ENCODE measurements at places on chromosomes 3 and 15. TPM values are rescaled to one million over a fixed set of nuclear protein-coding genes. Genes with fewer than 3 reads are reported as not detected.

- H3K4me3 ChIP-seq = no peak overlapping the region
- H3K4me1 ChIP-seq = peaks cover 8% of the 10 kb centered on the region
- DNase-seq = no peak
- H3K36me3 ChIP-seq = no peaks in the 10 kb centered on the region
- H3K27me3 ChIP-seq = no peaks in the 10 kb centered on the region
- no peak overlapping the region for H3K27ac ChIP-seq
Observed at GRCh38 chr3:28151608-28152228, 89.7 kb upstream of the CMC1 start.

- no peak overlapping the region for H3K27ac ChIP-seq
- H3K4me1 ChIP-seq = no peaks in the 10 kb centered on the region
- no peaks in the 10 kb centered on the region for H3K27me3 ChIP-seq
Observed at GRCh38 chr3:151037746-151038477, 47.6 kb upstream of the MED12L start.

MORC1 gene
- 0.12 TPM for total RNA-seq

PARP3 gene
- 12.6 TPM for total RNA-seq

ROBO2 gene
- not detected for total RNA-seq

TMEM108 gene
- not detected for total RNA-seq

NECTIN3 gene
- total RNA-seq = 2.4 TPM

DNA sequence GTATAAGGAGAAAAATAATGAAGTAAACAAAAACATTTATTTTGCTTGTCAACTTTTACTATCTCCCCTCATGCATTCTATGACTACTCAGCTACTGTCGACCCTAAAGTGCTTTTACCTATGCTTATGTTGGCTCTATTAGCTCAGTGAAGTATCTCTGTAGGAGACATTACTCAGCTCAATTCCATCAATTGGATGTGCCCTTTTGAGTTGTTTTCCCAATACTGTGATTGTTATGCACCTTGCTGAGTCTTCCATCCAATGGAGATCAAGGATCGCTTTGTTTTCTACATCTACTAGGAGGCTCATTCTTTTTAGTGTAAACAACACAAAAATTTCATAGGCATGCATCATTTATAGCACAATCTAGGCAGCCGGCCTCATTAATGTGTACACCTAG is 403.8 kb upstream of the ARL6 start:
- H3K27ac ChIP-seq = no peak overlapping the region
- no peaks in the 10 kb centered on the region for H3K4me1 ChIP-seq
- H3K27me3 ChIP-seq = no peaks in the 10 kb centered on the region
- DNase-seq = no peak
- H3K36me3 ChIP-seq = no peaks in the 10 kb centered on the region

DNA sequence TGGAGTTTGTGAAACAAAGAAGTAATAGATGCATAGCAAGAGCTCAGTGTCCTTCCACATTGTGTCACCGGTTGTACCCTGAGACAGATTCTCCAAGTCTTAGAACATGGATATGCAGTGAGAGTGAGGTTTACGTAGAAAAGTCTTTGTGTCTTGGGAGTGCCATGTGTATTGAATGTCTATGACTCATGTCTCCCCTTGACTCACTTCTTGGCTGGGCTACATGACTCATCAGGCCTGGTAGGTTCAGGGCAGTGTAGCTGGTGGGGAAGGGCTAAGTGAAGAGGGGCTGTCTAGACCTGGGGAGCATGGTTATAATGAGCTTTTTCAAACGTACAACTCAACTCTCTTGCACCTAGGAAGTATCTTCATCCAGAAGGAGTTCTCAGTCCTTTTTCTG is 167.4 kb downstream of the GAP43 start:
- no peak for DNase-seq
- H3K4me3 ChIP-seq = no peak overlapping the region
- no peaks in the 10 kb centered on the region for H3K36me3 ChIP-seq
- no peak overlapping the region for H3K27ac ChIP-seq

DNA sequence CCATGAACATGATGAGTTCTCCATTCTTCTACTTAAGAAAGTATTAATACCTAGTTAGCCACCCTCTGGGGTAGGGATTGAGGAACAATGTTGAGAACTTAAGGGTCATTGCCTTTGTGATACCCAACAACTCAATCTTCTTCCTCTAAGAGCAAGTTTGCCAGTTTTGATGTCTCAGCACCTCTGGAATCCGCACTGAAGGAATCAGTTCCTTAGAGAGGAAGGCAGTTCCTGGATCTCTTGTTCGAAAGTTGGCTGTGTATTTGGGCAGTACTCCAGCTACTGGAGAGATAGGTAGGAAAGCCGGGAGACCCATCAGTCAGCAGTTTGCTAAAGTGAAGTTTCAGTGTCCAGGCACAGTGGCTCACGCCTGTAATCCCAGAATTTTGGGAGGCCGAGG is 35.6 kb upstream of the MTHFS start:
- H3K4me3 ChIP-seq = no peak overlapping the region
- H3K27me3 ChIP-seq = no peaks in the 10 kb centered on the region
- no peaks in the 10 kb centered on the region for H3K4me1 ChIP-seq
- DNase-seq = no peak
- H3K27ac ChIP-seq = no peak overlapping the region
- no peaks in the 10 kb centered on the region for H3K36me3 ChIP-seq

- no peak overlapping the region for H3K4me3 ChIP-seq
- H3K27ac ChIP-seq = no peak overlapping the region
- H3K36me3 ChIP-seq = peaks cover 48% of the 10 kb centered on the region
- peaks cover 17% of the 10 kb centered on the region for H3K4me1 ChIP-seq
- H3K27me3 ChIP-seq = no peaks in the 10 kb centered on the region
Observed at GRCh38 chr3:127675651-127676391, 3.1 kb downstream of the ABTB1 start.

DNA sequence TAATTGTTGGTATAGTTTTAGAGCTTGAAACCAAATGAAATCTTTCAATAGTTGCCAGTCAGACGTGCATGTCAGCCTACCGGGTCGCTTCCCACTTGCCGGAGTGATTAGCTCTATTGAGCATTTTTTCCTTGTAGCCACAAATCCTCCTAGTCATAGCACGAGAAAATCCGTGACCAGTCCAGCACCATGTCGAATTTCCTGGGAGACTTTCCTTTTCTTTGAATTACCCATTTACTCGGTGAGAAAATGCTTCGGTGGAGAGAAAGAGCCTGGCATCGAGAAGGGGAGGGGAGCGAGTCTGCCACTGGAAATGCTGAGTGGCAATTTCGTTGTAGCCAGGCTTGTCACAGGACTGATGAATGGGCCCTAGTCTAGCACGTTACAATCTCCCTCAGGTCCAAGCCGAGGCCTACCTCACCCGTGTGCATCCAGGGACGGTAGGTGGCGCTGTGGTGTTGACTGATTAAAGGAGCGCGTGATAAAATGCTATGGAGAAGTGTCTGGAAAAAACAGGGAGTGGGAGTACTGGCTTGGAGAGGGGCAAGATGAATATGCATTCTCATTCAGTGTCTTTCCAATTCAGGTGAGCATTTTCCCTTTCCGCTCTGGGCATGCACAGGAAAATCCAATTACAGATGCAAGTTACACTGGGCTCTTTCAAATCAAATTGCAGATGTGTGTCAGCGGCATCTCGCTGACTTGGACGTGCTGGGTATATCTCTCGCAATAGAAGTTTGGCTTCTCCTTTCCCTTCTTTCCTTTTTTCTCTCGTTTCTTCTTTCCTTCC is 238.8 kb downstream of the EDEM1 start:
- no peak overlapping the region for H3K4me3 ChIP-seq
- peak; percentile 67 for DNase-seq
- H3K27ac ChIP-seq = no peak overlapping the region
- H3K36me3 ChIP-seq = no peaks in the 10 kb centered on the region
- H3K4me1 ChIP-seq = no peaks in the 10 kb centered on the region
- H3K27me3 ChIP-seq = no peaks in the 10 kb centered on the region

GRCh38 chr3:2880218-2880756 is 229.9 kb downstream of the IL5RA start:
- no peak for DNase-seq
- no peaks in the 10 kb centered on the region for H3K36me3 ChIP-seq
- no peak overlapping the region for H3K27ac ChIP-seq

DNA sequence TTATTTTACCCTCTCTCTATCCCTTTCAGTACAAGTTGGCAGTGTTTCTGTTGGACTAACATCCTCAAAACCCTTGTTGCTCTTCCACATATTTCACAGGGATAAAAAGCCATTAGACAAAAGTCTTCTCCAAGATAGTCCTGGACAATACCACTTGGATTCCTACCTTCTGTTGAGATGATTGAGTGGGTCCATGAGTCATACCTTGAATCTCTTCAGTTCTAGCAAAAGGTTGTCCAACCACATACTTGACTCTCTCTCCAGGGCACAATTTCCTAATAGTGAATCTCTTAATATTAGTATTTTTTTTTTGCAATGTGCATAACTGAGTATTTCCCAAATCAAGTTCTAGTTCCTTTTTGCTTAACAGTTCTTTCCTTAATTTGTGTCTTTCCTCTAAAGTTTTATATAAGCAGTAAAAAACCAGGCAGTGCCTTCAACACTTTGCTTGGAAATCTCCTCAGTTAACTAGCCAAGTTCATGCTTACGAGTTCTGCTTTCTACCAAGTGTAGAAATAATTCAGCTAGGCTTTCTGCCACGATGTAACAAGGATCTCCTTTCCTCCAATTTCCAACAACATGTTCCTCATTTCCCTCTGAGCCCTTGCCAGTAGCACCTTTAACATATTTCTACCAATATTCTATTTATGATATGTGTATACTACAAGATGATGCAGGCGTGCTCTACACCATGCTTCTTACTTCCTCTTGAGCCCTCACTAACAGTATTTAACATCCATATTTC is 68.3 kb upstream of the NEO1 start:
- no peaks in the 10 kb centered on the region for H3K4me1 ChIP-seq
- no peaks in the 10 kb centered on the region for H3K27me3 ChIP-seq
- no peak overlapping the region for H3K4me3 ChIP-seq

SPINK8 gene
- total RNA-seq = not detected
